Thymus (tissue), 14 donors: ENCODE measurements at places on chromosomes 6 and 20. TPM values are rescaled to one million over a fixed set of nuclear protein-coding genes. Genes with fewer than 3 reads are reported as not detected.

The NRN1 gene
- 7.4 TPM for polyA plus RNA-seq

The KCNK5 gene
- polyA plus RNA-seq: 2.6 TPM

The SEMG1 gene
- 0.78 TPM for polyA plus RNA-seq

The FOXP4 gene
- polyA plus RNA-seq: 15.0 TPM
